ENCODE measurements at places on chromosomes 5 and 9.

DNA sequence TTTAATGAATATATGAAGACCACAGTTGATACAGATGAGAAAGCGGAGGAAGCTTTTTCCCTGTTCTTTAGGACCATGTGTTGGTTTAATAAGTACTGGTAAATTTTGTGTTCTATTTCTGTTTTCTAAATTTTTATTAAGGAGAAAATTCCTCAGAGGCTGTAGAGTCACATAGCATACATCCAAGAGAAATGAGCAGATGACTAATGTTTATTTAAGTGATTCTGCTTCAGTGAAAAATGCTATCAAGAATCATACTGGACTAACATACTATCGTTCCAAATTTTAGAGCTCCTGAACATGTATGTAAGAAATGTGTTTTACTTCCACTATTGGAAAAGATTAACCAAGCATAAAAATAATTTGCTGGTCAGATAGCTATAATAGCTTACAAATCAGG, 115.0 kb downstream of the KIAA1958 start:
- no peak for DNase-seq

DNA sequence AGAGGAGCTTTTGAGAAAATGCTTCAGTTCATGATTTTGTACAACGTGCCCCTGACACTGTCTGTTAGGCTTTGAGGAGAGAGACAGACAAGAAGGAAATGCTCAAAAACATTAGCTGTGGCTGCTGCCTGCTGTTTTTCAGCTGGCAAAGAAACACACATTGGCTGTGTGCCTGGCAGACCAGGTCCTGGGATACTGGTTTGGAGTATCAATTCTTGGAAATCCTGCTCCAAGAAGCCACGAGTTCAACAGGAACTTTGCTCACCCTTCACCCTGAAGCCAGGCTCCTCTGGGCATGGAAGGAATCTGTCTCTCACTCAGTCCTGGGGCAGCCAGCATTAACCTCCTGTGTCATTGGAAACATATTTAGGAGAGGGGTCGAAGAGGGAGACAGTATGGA, 245.5 kb downstream of the AUH start:
- DNase-seq: no peak

DNA sequence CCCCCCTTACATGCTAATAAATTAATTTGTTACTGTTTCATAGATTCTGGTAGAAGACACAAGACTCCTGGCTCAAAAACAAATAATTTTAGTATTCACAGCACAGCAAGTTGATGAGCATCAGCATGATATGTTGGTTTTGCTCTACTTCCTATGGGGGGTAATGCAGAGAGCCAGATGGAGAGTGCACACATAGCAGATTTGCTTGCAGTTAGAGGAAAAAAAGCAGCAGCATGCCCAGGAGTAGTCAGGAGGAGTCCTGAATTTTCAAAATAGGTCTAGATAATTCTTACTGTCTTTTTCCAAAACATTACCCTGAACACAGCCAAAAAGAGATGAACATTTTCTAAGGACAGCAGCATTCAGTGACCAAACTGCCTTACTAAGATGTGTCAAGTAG, 261.3 kb downstream of the COX7C start:
- no peak for DNase-seq

- DNase-seq: no peak
Measured at GRCh38 chr5:97134634-97135033, 7.8 kb downstream of the LIX1 start.

- no peak for DNase-seq
Measured at GRCh38 chr5:99033014-99033900, 104.5 kb upstream of the CHD1 start.

DNA sequence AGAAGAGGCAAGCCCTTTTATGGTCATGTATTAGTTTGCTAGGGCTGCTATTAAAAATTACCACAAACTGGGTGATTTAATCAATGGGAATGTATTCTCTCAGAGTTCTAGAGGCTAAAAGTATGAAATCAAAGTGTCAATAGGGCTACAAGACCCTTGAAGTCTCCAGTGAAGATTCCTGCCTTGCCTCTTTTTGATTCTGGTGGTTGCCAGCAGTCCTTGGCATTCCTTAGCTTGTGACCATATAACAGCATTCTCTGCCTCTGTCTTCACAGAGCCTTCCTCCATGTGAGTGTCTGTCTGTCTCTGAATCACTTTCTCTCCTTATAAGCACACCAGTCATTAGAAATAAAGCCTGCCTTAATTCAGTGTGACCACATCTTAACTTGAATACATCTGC, 282.7 kb downstream of the KCNN2 start:
- no peak for DNase-seq
